ENCODE measurements at places on chromosomes 5 and 9. TPM values are rescaled to one million over a fixed set of nuclear protein-coding genes. Genes with fewer than 3 reads are reported as not detected.

The CARTPT gene
- not detected for total RNA-seq

The C5orf47 gene
- not detected for total RNA-seq

DNA sequence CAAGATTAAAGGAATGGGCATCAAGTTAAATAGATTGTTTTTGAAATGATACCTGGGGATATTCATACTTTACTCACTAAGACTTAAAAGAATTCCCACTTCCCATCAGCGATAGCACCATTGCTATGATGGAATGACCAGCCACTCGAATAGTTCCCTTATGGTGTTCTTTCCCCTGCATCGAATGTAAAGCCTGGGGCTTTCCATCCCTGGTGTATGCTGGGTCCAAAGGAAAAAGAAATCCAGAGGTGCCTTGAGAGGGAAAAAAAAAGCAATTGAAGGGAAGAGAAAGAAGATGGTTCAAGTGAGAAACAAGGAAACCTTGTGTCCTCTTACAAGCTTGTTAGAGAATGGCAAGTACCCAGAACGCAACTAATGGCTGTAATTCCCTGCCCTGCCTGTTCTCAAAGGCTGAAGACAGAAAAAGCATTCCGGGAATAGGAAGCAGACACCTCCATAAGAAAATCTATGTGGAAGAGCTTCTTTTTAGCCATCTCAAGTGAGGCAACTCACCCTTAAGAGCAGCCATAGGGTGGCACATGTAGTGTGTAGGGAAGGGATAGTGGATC lies 351.1 kb upstream of the DAB2 start:
- DNase-seq: no peak

GRCh38 chr5:122736086-122736845 lies 38.6 kb upstream of the SNX2 start:
- no peak for DNase-seq

DNA sequence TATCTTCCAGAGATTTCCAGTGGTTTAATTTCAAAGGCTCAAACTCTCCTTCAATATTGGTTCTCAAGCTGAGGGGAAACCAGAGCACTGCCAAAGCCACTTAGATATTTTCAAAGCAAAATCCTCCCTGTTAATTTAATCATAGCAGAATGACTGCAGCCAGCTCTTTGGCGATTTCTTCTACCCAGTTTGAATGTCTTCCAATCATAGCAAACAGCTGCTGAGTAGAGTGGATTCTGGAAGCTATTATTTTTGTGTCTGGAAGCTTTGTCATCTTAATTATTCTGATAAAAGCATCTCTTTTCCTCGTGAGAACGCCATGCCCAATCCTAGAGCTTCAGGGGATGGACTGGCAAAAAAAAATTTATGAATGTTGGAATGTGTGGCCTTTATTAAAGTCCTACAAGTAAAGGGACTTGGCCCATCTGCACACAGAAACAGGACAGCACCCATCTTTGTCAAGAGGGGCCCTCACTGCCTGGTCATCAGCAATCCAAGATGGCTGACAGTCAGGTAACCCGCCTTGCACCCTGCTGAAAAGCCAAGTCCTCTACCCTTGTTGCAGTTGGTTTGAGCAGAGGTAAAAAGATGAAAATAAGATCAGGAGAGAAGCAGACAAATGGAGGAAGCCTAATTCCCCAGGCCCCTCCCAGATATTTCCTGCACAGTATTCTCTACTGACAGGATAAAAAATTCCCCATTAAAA lies 125.1 kb downstream of the SUSD1 start:
- no peak for DNase-seq
